ENCODE measurements at places on chromosomes 5 and 9.

DNA sequence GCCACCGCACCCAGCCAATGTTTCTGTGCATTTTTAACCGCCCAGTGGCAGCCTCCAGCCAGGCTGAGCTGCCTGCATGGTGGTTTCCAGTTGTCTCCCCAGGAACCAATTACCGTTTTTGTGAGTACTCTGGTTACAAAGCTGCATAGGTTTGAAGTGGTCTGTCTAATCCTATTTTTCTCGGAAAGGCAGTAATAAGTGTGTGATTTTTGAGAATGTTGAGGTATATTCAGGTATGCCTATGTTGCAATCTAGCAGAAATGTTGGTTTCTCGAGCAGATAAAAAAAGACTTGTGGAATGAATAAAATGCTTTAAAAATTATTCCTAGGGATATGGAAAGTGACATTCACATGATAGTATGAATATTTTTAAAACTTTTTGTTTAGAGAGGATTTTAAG is 41.5 kb upstream of the ANKH start:
- no peak for DNase-seq

GRCh38 chr9:28899926-28900325 is 1326.6 kb upstream of the C9orf72 start:
- no peak for DNase-seq

DNA sequence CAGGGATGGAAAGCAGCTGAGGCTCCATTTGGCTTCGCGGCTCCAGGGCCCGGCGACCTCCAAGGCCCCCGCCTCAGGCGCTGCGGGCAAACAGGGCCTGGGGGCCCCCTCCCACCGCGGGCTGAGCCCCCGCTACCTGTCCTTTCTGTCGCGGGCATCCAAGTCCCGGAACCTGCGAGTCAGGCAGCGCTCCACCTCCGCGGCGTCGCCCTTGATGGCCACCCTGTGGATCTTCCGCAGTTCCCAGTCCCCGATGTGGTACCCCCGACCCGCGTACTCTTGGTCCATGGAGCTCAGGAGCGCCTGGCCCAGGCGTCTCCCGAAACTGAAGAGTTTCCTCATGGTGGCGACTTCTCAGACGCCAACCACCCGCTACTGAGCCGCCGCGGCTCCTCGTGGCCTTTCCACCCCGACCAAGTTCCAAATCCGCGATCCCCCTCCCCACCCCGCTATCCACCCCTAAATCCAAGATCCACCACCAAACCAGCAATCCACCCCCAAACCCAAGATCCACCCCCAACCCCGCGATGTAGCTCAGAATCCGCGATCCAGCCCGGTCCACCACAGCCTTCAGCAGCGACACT is 86.5 kb upstream of the CCDC180 start:
- no peak for DNase-seq

DNA sequence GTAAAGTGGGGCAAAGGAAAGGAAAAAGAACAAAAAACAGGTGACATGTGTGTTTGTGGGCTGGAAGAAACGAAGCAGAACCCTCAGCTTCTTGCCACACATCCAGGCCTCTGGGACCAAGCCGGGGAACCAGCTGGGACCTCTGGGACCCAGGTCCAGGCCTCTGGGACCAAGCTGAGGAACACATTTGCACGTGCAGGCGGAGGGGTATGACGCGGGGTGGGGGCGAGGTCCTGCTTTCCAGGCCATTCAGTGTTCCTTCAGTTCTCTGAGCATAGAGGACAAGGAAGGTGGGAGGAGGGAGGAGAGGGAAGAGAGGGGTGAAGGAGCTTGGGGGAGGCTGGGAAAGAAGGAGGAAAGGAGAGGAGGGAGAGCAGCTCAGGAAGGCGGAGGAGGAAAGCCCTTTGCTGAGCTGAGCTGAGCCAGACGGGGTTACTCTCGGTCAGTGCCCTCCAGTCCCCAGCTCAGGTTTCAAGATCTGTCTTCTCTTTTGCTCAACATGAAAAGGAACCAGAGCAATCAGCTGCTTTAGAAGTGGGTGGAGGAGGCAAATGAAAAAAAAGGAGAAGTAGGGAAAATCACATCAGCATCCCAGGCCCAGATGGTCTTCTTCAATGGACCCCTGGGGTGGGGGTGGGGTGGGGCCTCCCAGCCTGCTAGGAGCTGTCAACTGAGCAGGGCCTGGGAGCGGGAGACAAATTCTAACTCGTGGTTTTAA is 59.1 kb downstream of the ABCA1 start:
- no peak for DNase-seq

DNA sequence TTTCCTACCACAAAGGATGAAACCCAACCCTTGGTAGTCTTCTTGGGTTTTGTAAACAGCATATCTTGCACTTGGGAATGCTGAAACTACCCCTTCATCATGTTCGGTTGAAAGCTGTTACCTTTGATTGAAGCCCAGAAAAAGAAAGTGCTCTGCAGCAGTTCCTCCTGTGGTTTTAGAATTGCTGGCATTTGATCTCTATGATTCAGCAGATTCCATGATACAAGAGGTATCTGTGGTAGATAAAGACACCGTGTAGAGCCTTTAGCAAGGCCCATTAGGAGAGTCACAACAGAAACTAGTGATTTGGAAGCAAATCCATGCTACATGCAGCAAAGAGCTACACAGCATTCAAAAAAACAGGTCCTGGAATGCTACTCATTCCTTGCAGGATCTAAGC is 557.0 kb downstream of the TLE1 start:
- DNase-seq: no peak
